ENCODE measurements at places on chromosomes 16 and 17.

DNA sequence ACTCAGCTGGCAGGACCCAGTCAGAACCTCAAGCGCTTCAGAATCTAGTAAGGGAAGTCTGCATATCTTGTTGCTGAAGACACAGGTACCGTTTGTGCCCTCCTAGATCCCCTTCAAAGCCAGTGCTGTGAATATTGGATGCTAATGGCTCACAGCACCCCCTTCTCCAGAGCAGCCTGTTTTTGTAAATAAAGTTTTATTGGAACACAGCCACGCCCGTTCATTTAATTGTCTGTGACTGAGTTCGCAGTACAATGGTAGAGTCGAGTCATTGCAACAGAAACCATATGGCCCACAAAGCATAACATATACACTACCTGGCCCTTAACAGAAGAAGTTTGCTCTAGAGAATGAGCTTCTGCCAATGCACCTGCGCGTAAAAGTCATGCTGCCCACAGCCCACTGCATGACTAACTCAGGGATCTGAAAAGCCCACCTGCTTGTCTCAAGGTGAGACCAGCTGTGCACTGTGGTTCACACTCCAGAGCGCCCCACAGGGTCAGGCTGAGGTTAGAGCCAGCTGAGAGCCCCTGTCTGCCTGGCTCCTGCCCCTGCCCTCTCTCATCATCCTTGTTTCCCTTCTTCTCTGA is 48.8 kb downstream of the AIPL1 start:
- DNase-seq: no peak

GRCh38 chr17:28944862-28945741 is 6.2 kb downstream of the PHF12 start:
- no peak for DNase-seq

DNA sequence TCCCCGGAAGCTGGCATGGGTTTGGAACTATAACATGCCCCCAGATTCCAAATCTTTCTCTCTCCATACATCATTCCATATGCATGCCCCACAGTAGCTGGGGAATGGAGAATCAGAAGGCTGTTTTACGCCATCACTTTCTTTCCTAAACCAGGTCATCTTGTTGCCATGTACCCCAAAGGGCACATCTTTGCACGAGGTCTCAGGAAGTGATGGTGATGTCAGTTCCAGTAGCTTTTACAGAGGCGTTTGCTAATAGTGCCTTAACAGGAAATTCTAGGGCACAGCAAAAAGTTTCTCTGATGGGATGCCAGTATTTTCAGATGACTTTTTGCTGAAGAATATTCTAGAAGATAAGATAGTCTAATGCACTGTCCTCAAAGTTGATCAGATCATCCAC is 241.5 kb downstream of the MAF start:
- no peak for DNase-seq

GRCh38 chr16:31460582-31461002 is 1.3 kb downstream of the ARMC5 start:
- DNase-seq: no peak

GRCh38 chr17:42804918-42805367 is 6.3 kb downstream of the CNTD1 start:
- no peak for DNase-seq

DNA sequence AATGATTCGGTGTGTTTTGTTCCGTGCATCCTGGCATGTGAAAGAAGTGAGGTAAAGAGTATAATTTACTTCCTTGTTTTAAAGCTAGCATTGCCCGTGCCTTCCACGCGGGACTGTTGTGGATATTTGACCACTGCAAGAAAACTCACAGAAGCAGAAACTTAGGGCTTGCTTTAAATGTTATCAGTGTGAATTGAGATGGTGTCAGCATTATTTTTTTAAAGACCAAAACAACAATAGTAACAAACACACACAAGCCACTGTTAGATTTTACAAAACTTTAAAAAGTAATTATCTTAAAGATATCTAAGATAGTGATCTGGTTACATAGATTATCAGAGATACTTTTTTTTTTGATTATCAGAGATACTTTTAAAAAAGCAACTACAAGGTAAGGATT is 47.4 kb downstream of the WWOX start:
- DNase-seq: no peak

DNA sequence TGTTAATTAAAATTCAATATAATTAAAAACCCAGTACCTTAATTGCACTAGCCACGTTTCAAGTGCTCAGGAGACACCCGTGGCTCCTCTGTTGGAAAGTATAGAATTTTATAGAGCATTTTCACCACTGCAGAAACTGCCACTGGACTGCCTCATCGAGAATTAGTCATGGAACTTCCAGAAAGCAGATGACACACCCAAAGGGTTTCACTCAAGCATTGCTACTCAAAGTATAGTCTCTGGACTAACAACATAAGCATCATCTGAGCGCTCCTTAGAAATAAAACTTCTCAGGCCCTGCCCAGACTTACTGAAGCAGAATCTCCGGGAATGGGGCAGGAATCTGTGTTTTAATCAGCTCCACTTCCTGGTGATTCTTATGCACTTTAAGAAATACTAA is 63.5 kb upstream of the GPR139 start:
- DNase-seq: no peak

- no peak for DNase-seq
Observed at GRCh38 chr17:39835038-39835786, 28.9 kb downstream of the IKZF3 start.

GRCh38 chr17:75681289-75681688 is 14.2 kb downstream of the SAP30BP start:
- DNase-seq: no peak

DNA sequence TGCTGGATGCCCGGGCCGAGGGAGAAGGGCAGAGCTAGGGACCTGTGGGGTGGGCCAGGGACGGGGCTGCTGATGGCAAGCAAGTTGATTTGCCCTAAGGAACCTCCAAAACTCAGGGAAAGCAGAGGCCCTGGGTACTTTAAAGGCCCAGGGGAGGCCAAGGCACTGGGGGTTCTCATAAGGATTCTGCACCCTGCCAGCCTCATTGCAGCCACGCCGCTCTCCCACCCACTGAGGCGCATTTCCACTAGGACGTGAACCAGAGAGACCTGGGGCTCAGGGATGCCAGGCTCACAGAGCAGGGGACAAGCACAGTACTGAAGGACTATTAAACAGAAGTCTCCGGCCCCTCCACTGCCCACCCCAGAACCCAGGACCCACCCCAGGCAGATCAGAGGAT is 39.4 kb upstream of the RBFOX3 start:
- no peak for DNase-seq

DNA sequence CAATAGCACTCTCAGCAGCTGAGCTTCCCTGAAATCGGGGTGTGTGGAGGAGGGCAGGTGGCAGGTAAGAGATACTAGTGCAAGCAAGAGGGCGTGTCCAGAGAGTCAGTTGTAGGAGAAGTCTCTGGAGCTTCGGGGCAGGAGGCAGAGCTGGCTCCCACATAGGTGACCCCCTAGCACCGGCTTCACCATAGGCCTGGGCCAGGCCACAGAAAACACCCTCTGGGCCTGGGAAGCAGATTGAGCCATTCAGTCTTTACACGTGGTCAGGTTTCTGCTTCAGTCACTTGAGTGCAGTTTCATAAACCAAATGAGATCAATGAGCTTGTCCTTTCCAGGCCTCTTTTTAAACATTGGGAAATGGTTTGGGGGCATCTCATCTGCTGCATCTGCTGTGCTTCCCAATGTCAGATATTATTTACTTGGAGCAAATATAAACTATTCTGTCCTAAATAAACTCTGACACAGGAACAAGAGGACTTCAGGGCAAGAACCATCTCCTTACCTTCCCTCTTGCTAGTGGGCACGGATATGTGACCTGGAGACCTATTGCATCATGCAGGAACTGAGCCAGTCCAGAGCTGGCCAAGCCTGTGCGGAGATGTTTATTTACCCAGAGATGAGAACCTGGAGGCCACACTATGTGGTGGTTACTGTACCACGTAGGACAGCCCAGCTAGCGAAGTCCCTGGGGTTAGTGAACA is 16.1 kb downstream of the CCR7 start:
- no peak for DNase-seq

DNA sequence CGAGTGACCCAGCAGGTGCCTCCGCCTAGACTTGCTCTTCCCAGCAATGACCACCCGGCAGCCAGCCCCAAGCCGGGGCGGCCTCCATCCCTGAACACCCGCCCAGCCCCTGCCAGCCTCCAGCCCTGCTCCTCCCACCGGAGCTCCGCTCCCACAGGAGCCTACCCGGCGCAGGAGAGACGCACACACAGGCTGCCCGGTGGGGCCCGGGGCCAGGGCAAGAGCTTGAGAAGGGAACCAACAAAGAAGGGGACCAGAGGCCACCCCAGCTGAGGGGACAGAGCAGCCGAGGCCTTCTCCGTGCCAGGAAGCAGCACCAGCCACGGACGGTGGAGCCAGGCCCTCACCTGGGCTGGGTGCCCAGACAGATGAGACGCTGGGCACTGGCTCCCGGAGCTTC is 13.8 kb downstream of the PKD1 start:
- no peak for DNase-seq

DNA sequence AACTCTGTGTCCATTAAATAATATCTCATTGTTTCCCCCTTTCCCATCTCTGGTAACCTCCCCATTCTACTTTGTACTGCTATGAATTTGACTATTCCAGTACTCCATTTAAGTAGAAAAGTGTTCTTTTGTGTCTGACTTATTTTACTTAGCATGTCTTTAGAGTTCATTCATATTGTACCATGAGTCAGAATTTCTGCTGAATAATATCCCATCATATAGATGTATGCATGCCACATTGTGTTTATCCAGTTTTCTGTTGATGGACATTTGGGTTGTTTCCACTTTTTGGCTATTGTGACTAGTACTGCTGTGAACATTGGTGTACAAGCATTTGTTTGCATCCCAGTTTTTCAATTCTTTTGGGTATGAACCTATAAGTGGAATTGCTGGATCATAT is 6.0 kb downstream of the PPM1D start:
- DNase-seq: no peak

DNA sequence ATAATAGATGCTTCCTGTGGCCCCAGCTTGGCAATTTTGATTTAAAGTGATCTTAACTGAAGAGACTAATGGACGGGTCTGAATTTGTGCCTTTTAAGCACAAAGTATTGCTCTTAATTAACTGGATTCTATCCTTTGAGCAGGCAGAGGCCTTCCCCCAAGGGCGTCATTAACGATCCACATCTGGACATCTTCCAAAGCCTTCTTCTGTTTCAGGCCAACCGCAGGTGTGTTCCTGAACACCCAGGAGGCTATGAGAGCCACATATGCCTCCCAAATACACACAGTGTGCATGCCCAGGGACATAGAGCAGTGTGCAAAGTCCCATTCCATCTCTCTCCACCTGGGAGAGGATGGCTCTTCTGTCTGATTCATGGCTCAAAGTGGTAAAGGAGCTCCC is 42.3 kb downstream of the MAPT start:
- DNase-seq: no peak

DNA sequence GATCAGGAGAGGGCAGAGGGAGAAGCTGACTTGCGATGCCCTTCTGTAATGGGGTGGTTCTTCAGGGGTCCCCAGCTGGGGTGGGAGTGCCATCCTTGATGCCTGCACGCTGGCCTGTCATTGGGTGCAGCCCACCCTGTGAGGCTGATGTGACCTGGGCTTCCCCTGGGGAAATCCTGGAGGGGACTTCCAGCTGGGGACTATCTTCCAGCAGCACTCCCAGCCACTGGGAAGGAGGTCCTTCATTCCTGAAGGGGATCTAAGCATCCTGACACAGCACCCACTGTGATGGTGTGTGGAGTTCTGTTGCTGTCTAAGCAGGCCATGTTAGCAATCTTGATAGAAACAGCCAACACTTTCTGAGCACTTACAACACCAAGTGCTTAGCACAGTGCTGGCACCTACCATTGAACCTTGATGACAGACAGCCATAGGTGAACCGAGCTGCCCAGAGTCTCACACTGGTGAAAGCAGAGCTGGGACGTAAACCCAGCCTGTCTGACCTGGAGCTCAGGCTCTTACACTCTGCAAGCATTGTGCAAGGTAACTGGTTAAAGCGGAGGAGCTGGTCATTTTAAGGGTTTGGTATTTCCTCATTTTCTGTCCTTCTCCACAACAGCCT is 211.3 kb downstream of the CCDC182 start:
- no peak for DNase-seq

- DNase-seq: no peak
Observed at GRCh38 chr16:2596747-2597559, 59.1 kb downstream of the PDPK1 start.

DNA sequence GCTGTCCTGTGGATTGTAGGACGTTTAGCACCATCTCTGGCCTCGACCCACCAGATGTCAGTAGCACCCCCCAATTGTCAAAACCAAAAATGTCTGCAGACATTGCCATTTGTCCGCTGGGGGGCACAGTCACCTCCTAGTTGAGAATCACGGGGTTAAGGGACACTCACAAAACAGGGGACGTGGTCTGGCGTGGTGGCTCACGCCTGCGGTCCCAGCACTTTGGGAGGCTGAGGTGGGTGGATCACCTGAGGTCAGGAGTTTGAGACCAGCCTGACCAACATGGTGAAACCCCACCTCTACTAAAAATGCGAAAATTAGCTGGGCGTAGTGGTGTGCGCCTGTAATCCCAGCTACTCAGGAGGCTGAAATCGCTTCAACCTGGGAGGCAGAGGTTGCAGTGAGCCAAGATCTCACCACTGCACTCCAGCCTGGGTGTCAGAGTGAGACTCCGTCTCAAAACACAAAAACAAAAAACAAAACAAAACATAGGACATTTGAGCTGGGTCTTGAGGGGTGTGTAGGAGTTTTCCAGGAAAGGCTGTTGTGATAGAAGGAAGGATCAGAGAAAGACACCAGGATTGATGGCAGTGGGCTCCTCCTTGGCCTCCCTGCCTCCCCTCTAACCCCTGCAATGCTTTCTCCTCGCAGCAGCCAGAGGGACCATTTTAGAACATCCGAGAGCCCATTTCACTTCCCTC is 171.8 kb upstream of the GSE1 start:
- DNase-seq: no peak

DNA sequence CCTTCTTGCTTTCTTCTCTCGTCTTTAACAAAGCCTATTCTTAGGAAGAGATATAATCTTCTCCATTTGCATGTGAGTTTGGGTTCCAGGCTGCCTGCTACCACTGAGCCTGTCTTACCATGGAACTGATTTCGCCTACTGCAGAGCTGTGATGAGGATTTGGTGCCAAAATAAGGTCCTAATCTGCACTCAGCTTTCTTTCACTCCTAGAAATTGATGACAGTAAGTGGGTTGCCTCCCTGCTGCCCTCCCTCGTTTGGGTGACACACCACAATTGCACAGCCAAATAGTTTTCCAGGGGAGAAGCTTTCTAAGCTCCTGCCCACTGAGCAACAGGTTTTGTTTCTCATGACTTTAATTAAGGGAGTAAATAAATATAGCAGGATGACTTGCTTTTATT is 25.1 kb upstream of the ASIC2 start:
- no peak for DNase-seq

GRCh38 chr17:20279631-20280030 is 187.7 kb downstream of the LGALS9B start:
- DNase-seq: no peak

GRCh38 chr17:48100160-48100559 is 1.1 kb downstream of the CBX1 start:
- no peak for DNase-seq

Measured in stimulated activated CD4-positive, alpha-beta T cell treated with anti-CD3 and anti-CD28 coated beads, Interleukin-12 subunit alpha, Interleukin-12 subunit beta, amount 100 ng/mL, for 48 hours (primary cell).